ENCODE measurements at places on chromosomes 3 and 15.
A peak's percentile ranks its signal among the peaks of the same experiment; 100 is the strongest.

DNA sequence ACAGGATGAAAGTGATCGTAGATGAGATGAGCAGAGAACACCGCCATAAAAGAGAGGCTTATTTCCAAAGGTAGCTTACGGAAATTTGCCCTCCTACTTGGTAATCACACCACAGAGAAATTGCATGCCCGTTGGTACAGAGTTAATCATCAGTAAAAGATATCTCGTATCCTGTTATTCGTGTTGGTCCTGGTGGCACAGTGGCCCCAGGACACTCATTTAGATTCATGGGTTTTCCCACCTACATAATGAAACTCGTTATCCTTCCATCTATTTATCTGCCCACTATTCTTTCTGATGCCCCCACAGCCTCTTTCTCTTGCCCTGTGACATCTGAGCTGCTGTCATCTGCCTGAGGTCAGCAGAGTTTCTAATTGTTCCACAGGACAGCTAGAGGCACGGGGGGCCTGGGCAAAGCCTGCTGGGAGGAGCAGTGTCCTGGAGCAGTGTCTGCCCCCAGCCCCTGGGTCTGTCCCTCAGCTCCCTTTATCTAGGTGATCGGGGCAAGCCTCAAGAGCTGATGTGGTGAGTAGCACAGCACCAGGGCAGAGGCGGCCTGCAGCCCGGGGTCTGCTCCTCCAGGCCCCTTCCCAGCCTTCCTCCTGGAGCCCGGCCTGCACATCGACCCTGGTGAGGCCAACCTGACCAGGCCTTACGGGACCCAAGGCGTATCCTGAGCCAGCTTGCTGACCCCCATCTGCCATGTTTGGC, 42.2 kb downstream of the PXYLP1 start:
- DNase-seq, result no peak

DNA sequence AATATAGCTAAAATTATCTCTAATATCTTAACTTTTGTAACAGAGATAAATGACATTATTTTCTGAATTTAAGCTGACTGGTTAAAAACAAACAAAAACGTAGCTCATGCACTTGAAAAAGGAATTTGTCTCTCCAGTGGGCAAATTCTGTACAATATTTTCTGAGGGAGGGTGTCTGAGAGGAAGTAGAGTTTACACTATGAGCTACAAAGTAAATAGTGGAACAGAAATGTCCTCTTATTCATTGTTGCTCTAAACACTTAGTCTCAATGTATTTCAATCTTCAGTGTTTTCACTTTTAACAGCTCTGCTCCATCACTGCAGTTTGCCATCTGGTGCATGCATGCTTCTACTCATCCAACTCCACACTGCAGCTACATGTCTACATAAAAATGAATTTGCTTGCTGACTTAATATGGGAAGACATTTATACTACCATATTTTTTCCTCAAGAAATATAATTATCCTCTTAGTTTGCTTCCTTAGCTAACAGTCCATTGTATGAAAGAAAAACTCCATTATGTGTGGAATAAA, 817.4 kb upstream of the LMCD1 start:
- no peak for DNase-seq

- DNase-seq, result no peak
Measured at GRCh38 chr3:45330510-45331295, 57.7 kb upstream of the LARS2 start.

DNA sequence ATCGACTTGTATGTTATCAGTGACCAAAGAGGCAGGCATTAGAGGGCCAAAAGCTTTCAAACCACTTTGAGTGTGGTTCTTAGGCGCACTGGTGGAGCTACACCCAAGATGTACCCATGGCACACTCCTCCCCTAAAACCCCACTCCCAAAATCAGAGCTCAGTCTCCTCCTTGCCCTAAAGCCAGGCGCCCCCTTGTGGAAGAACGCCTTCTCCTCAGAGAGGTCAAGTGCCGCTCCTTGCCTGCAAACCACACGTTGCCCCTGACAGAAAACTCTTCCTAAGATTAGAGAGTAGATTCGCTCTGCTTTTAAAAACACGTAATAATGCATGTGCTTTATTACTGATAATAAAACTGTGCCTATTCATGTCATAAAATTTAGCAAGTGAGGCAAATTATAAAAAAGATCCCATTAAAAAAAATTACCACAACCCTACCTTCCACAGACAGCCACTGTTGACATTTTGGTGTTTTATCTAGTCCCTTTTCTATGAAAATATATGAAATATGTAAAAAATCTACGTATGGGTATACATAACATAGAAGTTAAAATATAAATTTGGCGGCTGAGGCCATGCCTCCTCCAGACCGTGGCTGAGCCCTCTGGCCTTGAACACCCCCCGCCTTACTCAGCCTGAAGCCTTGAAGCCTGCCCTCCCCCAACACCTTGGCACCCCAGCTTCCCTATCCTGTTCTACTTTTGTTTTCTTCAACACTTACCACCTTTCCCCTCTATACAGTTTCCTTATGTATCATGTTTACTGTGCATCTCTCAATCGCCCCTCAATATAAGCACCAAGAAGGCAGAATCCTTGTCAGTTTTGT, 33.5 kb downstream of the BCL2L10 start:
- DNase-seq, result peak; percentile 72

DNA sequence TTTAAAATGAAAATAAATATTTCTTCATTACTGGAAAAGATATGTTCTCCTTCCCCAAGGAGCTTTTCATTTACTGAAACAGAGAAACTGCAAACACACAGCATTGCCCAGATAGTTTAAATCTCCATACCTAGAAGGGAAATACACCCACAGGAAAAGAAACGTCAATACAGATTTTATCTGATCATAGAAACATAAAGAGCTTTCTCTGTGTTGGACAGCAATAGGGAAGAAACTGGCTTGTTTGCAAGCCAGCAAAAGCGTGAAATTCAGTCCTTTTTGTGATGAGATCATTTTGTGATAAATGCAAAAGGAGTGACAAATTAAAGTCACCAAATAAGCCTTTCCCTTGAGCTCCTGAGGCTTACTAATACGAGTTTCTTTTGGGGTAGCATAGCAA, 398.0 kb downstream of the TIGIT start:
- DNase-seq, result no peak

DNA sequence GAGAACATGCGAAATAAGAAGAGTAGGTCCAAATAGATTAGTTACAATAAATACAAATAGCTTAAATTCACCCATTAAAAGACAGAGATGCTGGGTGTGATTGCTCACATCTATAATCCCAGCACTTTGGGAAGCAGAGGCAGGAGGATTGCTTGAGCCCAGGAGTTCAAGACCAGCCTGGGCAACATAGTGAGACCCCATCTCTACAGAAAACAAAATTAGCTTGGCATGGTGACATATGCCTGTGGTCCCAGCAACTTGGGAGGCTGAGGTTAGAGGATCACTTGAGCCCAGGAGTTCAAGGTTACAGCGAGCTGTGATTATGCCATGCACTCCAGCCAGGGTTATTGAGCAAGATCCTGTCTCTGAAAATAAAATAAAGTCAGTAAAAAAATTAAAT, 109.1 kb upstream of the WNT5A start:
- no peak for DNase-seq

DNA sequence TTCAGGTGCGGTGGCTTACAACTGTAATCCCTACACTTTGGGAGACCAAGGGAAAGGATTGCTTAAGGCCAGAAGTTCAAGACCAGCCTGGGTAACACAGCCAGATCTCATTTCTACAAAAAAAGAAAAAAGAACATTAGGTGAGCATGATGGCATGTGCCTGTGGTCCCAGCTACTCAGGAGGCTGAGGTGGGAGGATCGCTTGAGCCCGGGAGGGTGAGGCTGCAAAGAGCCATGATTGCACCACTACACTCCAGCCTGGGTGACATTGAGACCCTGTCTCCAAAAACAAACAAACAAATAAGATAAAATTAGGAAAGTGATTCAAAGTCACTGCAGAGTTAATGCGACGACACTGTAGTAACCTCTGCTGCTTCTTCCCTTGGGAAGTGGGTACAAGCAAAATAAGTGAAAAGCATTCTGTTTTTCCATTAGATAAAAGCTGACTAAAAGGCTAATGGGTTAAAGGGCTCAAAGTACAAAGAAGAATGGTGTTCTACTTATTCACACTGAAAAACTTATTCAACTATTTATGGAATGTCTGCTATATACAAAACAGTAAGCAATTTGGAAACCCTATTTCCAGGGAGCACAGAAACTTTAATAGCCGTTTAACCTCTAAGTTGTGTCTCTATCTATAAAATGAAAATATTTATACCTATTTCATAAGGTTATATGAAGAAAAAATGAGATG, 8.0 kb upstream of the RPS27L start:
- no peak for DNase-seq

GRCh38 chr3:74614107-74614967, at the start of gene CNTN3:
Gene CNTN3, minus strand, starts transcription at chr3:74614659. Its CDS starts 93,547 bp downstream, at chr3:74521112.
- DNase-seq, result no peak

- no peak for DNase-seq
Measured at GRCh38 chr3:155391551-155391958, 98.1 kb upstream of the STRIT1 start.

DNA sequence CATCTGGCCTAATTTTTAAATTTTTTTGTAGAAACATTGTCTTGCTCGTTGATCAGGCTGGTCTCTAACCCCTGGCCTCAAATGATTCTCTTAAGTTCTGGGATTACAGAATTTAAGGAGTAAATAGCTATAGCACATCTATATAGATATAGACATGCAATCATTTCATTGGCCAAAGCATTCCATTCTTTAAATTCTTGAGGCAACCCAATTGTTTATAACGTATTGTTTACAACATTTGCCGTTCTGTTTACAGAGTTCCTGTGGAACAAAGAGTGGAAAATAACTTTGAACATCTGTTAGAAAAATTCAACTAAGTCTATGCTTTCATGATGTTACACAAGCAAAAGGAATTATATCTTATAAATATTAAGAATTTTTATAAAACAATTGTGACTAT, 205.2 kb upstream of the ROBO2 start:
- DNase-seq, result no peak
